Hepatic stellate cell (primary cell): ENCODE measurements at places on chromosomes 7 and 10.

- no peak for DNase-seq
These were observed 680.2 kb downstream of the CCSER2 start for GRCh38 chr10:85008488-85009184.

DNA sequence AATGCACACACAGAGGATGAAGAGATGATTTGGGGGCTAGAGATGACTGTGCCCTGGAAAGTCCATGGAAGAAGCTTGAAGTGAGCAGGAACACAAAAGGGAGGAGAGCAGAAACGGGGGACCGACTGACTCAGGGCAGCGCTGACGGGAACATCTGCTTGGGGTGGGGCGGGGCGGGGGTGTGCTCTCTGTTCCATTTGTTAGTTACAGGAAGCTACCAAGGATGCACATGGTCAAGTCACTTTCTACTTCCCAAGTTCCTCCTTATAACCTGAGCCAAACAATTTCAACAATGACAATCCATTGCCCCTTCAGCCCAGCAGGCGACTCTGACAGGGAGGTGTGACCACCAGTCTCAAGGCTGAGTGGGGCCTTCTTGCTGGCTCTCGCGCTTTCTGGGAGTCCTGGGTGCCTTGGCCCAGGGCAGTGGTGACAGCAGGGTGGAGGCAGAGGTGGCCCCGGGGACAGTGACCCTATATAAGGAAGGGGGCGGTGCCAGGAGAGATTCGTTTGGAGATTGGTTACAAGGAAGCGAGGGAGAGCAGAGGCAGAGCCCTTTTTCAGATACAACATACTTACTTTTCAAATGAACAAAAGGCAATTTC lies 39.6 kb downstream of the CLEC2L start:
- no peak for DNase-seq

DNA sequence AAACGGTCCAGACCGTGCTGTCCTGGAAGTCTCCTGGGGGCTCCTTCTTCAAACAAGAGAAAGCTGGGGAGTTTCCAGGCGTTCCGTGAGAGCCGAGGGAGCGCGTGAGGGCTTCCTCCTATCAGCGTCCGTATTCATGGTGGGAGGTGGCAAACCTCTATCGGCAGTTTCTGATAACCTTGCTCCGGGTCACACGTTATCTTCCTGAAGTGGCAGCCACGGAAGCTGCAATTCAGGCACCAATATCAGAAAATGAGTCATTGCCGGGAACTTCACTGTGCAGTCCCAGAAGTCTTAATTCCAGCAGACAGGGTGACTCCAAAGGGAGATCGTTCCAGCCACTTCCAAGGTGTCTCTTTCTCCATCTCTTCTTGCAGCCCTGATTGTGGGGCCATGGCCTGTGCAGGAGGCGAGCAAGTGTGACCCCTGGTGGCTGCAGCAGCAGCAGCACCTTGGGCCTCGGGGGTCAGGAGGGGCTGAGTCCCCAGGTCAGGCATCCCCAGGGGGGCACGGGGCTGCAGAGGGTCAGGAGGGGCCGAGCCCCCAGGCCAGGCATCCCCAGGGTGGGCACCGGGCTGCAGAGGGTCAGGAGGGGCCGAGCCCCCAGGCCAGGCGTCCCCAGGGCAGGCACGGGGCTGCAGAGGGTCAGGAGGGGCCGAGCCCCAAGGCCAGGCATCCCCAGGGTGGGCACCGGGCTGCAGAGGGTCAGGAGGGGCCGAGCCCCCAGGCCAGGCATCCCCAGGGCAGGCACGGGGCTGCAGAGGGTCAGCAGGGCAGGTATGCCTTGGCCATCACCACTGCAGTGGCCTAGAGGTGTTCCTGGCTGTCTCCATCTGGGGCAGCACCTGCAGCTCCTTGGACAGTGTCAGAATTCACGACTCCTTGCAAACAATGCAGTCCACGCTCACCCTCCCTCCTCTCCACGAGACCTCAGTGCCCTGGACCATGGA lies 538.7 kb downstream of the DNAJB6 start:
- DNase-seq = no peak

GRCh38 chr7:138324941-138325340 lies 135.1 kb upstream of the TRIM24 start:
- DNase-seq = no peak

GRCh38 chr7:112997831-112998230 lies 88.8 kb downstream of the GPR85 start:
- DNase-seq = no peak

- DNase-seq = no peak
These were observed 76.8 kb upstream of the FAM180A start for GRCh38 chr7:135825406-135825805.

- no peak for DNase-seq
These were observed 354.7 kb downstream of the HPSE2 start for GRCh38 chr10:98880971-98881370.

- peak; percentile 43 for DNase-seq
These were observed 61.4 kb upstream of the GPR158 start for GRCh38 chr10:25113191-25114035.

- peak; percentile 12 for DNase-seq
These were observed 213.6 kb downstream of the DOCK4 start for GRCh38 chr7:111992601-111993000.

DNA sequence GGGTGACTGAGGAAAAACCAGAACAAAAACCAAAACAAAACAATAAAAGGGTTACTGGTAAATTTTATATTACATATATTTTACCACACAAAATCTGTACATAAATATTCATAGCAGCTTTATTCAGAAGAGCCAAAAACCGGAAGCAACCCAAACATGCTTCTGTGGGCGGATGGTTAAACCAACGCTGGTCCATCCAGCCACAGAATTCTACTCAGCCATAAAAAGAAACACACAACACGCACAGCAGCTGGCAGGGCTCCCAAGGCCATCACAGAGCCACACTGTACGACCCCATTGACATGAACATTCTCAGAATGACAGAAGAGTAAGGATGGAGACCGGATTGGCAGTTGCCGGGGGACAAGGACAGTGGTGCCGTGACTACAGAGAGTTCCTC lies 83.6 kb downstream of the PROSER2 start:
- no peak for DNase-seq

- DNase-seq = no peak
These were observed 130.2 kb downstream of the GPR37 start for GRCh38 chr7:124635416-124635815.

GRCh38 chr10:33402220-33403073 lies 68.0 kb upstream of the NRP1 start:
- no peak for DNase-seq

DNA sequence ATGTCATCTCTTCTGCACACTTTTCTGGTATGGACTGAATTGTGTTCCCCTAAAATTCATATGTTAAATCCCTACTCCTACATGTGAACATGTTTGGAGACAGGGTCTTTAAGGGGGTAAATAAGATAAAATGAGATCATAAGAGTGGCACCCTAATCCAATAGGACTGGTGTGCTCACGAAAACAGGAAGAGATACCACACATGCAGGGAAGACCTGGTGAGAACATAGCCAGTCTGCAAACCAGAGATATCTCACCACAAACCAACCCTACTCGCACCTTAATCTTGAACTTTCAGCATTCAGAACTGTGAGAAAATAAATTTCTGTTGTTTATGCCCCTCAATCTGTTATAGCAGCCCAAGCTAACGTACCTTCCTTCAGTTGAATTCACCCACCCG lies 51.8 kb downstream of the VWDE start:
- DNase-seq = no peak

GRCh38 chr7:25321424-25321823 lies 93.1 kb upstream of the NPVF start:
- DNase-seq = no peak

- DNase-seq = no peak
These were observed 195.5 kb upstream of the CCDC6 start for GRCh38 chr10:60101821-60102220.

DNA sequence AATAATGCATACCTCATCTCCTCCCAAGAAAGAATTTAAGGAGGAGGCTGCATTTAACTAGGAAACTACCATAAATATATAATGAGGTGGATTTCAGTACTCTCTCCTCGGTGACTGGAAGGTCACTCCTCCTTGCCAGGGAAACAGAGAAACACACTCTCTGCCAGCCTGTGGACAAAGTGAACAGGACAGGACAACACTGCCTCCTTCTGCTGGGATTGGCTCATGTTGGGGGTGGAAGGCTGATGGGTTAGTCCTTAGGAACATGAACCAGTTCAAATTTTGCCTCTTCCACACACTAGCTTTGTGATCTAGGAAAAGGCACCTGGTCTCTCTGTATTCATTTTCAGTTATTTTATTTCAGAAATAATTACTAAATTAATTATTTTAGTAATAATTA lies 50.6 kb upstream of the STEAP4 start:
- DNase-seq = no peak

DNA sequence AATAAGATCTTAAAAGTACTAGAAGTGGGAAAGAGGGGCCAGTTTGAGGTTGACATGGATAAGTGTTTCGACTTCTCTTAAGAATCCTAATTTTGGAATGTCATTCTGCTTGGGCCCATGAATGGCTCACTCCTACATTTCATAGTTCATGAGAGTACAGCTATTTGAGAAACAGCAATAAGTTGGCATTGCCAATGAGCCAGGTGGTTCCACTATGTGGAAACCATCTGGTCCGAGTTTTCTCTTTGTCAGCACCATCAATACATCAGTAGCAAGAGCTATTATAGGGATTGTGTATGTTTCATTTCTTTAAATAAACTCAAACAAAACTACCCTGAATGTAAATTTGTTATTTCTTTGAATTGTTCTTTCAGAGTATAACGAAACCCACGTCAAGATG lies 78.1 kb upstream of the NEBL start:
- DNase-seq = no peak

GRCh38 chr7:85659364-85659763 lies 472.5 kb upstream of the SEMA3D start:
- no peak for DNase-seq

GRCh38 chr10:104028146-104028545 lies 57.5 kb downstream of the COL17A1 start:
- no peak for DNase-seq

GRCh38 chr10:71307469-71308085 lies 11.5 kb upstream of the SLC29A3 start:
- DNase-seq = no peak

GRCh38 chr7:3980300-3980643 lies 679.2 kb downstream of the SDK1 start:
- DNase-seq = no peak

DNA sequence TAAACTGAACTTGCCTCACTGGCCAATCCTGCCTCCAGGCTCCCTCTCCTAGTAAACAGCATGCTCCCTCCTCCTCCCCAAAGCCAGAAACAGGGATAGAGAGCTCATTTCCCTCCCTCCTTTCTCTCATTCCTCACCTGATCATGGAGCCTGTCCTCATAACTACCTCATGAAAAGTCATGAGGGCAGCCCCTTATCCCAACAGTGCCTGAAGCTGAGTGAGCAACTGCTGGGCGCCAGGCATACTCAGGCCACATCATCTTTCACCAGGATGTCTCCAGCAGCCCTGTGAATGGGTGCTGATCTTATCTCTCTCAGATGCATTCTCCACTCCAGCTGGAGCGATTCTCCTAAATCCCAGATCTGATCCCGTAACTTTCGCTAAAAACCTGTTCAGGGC lies 307.2 kb downstream of the PRPF18 start:
- peak; percentile 24 for DNase-seq

GRCh38 chr10:58331646-58332045 lies 3.2 kb upstream of the UBE2D1 start:
- DNase-seq = no peak

GRCh38 chr10:28317760-28318159 lies 14.9 kb upstream of the MPP7 start:
- no peak for DNase-seq

GRCh38 chr7:3559278-3559677 lies 258.2 kb downstream of the SDK1 start:
- DNase-seq = no peak

GRCh38 chr7:875051-875450 lies 1.3 kb upstream of the GET4 start:
- DNase-seq = no peak

DNA sequence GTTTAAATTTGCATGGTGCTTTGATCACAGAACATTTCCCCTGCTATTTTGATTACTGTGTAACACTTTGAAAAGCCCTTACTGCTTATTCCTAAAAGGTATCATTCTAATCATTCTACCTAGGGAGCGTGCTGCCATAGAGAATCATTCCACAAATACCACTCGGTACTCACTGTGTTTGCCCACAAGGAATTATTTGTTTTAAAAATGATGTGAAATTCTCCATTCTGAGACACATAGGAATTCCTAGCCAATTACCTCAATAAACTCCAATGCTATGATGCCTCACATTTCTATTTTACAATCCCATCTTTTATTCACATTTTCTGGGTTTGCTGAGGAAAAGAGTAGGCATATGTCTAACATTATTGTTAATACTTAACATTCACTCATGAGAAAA lies 16.2 kb upstream of the TES start:
- DNase-seq = no peak

- no peak for DNase-seq
These were observed 100.2 kb downstream of the GNAT3 start for GRCh38 chr7:80411621-80412020.

GRCh38 chr7:84847038-84847437 lies 339.8 kb downstream of the SEMA3D start:
- no peak for DNase-seq

GRCh38 chr10:99731306-99732032 lies 458 bp downstream of the COX15 start:
- no peak for DNase-seq

GRCh38 chr10:79243181-79244067 lies 103.8 kb upstream of the PPIF start:
- DNase-seq = peak; percentile 81

DNA sequence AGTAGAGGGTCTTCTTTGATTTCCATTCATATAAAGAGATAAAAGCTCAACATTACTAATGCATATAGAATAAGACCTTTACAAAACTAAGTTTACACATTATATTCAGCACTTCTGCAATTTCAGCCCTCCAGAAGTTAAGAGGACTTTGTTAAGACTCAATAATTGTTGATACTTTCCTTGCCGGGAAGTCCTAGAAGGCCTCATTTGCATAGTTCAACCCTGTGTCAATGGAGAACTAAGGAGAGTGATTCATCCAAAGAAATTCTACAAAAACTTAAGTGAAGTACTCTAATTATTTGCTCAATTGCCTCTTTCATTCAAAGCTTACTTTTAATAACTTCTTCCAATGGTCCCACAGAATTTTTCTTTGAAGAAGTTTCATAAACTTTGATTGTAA lies 1060.3 kb upstream of the CELF2 start:
- DNase-seq = no peak

GRCh38 chr7:31122649-31123058 lies 70.5 kb downstream of the ADCYAP1R1 start:
- DNase-seq = peak; percentile 62
